Activated T-helper 17 cell treated with anti-CD3 and anti-CD28 coated beads, Interleukin-2, amount 50 U/mL, for 72 hours (primary cell): ENCODE measurements at places on chromosomes 4 and X.
A peak's percentile ranks its signal among the peaks of the same experiment; 100 is the strongest.

DNA sequence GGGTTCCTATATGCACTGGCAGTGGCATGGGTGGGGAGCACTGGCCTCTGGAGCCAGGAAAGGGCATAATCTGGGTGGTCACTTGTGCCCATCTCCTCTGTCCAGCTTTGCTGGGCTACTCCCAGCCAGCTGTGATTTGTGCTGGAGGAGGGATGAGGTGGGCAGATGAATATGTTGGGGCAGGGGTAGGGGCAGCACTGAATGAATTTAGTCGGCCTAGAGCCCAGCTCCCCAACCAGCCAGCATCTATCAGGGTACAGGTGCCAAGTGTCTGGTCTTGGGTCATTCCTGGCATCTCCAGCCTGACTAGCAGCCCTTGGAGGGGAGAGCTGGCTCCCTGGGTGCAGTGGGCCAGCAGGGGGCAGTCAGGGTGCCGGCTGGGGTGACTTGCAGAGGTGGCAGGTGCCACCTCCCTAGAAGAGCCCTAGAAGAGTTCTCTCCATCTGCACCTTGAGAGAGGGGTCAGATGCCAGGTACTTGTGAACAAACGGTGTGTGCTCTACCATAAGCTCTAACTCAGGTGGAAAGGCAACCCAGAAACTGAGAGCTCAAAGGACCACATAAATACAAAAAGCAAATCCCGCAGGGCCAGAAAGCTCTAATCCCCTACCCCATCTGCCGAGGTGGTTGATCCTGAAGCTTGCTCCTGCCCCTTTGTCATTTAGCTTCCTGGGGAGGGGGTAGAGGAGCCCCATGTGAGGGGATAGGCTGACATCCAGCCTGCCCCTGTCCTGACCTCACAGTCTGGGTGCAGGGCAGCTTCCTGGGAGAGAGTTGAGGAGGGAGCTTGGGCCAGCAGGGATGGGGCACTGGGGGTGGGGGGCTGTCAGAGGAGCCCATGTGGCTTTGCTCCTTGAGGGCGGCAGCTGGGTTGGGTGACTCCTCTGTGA, 2.2 kb downstream of the SORCS2 start:
- ATAC-seq, result no peak

DNA sequence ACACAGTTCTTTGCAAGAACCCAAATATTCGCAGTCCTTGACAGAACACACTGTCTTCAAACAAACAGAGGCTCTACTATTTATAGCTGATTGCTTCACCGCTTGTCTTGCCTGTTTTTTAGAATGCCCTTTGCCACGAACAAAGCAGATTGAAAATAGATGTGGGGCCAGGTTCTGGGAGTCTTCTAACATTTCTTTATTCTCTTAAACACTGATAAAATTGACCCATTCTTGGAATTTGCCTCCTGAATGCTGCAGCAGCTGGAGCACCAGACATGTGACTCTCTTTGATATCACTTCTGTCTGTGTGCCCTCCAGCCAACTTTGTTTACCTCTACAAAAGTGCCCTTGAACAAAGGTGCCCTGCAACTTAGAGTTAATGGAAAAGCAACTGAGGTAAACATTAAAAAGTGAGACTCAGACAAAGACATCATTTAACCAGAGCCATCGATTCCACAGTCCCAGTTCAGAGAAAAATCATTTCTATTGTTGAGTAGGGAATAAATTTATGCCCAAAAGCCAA, 64.2 kb upstream of the SPP1 start:
- ATAC-seq, result no peak

GRCh38 chr4:140069066-140069465, 84.9 kb downstream of the MAML3 start:
- ATAC-seq, result no peak

DNA sequence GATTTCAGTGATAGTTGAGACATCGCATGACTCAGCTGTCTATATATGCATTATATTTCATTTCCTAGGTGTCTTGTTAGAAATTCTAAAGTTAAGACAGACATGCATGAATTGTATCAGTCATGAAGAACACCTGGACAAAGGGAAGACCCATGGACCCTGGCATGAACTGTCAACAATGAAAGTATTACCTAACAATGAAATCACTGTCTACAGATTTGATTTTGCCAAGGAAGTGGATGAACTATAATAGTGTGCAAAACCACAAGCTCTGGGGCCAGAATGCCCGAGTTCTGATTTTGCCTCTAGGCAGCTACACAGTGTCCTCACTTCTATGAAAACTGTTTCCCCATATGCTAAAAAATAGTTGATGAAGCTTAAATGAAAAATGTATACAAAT, 386.1 kb downstream of the NLGN4X start:
- no peak for ATAC-seq

DNA sequence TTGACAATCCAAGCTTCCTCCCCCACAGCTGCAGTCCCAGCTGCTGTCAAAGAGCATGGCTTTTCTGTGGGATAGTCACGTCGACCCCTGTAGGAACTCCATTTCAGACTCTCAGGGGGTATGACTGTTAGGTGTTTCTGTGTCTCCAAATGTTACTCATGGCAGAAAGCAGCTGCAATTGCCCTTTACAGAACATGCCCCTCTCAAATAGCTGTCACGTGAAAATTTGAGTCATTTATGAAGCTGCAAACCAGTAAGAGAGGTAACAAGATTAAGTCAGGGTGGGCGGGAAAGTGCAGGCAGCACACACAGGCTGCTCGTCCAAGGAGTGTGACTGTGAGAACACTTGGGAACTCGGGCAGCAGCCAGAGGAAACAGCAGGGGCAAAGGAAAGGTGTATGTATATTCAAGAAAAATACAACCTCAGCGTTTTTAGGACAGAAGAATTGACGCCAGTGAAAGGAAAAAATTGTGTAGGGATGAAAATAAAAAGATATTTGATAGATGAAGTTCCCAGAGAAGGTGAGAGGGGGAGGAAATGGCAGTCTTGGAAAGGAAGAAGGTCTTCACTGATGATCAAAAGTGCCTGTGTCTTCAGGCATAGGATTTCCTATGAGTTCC, 66.5 kb upstream of the TMEM184C start:
- ATAC-seq, result peak; percentile 68

GRCh38 chr4:137676357-137676998, 144.2 kb upstream of the PCDH18 start:
- ATAC-seq, result no peak

- ATAC-seq, result peak; percentile 46
These were observed 4.8 kb upstream of the SH2D1A start for GRCh38 chrX:124341396-124342132.

GRCh38 chr4:8830611-8831200, 40.9 kb downstream of the HMX1 start:
- no peak for ATAC-seq

- ATAC-seq, result no peak
These were observed 51.6 kb upstream of the PDLIM5 start for GRCh38 chr4:94400191-94400590.

GRCh38 chrX:150547375-150548115, 20.9 kb upstream of the MTM1 start:
- peak; percentile 62 for ATAC-seq

DNA sequence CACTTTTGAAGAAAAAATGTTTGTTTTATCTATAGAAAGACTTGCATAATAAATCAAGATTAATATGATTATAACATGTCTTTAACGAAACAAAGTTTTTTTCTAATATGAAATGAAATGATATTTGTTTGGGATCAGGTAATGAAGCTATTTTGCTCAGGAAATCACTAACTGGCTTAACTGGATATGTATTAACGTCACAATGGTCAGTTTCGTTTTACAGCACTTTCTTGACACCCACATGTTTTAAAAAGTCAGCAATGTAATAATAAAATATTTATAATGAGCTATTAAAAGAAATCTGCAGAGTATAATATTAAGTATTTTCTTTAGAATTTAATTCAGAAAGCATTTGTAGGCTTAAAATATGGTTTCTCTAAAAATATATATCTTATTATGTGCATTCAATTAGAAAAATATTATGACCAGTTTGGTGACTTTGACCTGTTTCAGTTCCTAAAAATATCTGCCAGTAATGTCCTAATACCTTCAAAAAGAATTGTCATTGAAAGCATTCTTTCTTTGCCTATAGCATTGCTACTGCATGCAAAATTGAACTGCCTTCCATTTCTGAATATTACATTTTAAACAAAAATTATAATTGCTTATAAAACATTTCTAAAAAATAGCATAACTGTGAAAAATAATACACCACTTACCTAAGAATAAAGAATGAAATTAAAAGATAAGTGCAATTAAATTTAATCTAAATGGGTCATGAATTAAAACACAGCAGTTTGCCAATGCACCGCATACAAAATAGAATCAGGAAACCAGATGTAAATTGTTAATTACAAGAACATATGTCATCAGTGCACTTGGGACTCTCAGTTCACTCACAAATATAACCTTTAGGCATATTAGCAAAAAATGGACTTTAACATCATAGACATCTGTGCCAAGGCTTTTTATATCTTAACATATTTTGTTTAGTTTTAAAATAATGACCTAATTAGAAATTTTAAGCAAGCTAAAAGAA, 31.6 kb downstream of the TIGD2 start:
- no peak for ATAC-seq

DNA sequence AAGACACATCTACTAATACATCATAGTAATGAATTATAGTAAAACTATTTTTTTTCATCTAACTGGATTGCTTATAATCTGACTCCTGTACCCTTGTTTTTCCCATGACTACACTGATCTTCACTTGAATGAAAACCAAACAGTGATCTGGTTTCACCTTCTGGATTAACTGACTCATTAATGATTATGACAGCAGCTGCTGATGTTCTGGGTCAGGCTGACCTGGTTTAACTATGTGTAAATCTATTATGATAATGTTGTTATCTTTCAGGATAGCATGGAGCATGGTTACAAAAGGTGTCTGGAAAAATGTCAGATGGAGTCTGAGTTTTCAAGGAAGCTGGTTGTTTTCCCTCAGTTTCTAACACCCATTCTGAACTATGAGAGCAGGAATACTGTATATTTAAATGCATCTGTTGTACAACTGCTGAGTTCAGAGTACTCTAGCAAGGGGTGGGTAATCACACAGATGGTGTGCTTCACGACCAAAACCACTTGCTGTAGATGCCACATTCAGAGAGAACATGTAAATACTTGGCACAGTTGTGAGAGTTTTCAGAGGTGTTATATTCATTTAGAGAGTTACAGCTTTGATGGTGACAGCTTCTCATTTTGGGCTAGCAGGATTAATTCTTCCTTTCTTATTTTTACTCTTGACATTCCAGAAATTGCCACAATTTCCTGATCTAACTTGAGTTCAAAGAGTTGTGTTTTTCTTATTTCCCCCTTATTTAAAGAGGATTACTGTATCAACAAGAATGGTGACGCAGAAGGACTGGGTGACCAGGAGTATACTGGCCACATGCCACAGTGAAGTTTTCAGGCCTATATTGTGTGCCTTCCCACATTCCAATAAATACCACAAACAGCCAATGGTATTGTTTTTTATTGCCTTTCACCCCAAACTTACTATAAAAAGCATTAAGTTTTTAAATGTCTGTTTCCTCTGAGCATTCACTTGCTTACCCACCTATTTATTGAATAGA, 249.7 kb upstream of the TET2 start:
- peak; percentile 85 for ATAC-seq

DNA sequence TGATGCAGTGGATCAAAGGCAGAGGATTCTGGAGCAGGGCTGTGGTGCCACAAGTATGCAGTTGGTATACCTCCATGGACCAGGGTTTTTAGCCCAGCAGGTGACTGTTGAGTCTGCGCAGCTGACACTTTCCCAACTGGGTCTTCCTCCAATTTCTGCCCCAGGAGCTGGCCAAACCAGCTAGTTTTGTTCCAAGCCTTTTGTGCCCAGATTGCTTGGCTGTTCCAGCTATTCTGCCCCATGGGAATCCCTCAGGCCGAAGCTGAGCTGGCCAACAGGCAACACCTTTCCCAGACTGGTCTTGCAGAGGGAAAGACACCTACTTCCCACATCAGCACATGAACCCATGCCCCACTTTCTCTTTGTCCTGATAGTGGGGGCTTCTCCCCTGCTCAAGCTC, 22.8 kb upstream of the ANKRD17 start:
- ATAC-seq, result no peak

DNA sequence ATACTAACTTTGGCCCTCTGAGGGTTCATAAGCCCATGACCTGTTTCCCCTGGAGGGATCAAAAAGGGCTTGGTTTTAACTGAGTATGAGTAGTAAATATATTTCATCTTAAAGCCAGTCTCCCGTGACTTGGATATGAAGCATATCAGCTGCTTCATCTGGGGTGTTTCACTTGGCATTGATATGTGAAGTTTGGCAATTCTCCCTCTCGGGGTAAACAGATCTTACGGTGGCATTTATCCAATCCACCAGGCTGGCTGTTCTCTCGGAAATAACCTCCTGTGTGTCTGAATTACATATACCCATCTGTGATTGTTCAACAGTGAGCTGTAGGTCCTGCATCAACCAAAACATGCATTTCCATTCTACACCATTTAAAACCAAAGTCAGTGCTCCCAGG, 130.7 kb downstream of the ADAM29 start:
- ATAC-seq, result no peak

DNA sequence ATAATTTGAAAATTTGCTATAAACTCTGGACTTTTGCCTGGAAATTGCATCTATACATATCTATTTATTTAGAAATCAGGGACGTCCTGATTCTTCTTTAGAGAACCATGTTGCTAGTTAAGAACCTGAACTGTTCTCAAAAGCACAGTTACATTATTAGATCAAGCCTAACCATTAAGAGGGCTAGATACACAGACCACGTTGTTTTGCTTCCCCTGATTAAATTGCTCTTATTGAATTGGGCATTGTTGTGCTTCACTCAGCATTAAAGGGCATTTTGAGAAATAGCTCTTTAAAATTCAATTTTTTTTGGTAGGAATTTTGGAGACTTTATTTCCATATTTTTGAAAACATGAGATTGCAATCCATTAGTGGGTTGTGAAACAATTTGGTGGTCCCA, 44.4 kb downstream of the FIP1L1 start:
- ATAC-seq, result no peak

DNA sequence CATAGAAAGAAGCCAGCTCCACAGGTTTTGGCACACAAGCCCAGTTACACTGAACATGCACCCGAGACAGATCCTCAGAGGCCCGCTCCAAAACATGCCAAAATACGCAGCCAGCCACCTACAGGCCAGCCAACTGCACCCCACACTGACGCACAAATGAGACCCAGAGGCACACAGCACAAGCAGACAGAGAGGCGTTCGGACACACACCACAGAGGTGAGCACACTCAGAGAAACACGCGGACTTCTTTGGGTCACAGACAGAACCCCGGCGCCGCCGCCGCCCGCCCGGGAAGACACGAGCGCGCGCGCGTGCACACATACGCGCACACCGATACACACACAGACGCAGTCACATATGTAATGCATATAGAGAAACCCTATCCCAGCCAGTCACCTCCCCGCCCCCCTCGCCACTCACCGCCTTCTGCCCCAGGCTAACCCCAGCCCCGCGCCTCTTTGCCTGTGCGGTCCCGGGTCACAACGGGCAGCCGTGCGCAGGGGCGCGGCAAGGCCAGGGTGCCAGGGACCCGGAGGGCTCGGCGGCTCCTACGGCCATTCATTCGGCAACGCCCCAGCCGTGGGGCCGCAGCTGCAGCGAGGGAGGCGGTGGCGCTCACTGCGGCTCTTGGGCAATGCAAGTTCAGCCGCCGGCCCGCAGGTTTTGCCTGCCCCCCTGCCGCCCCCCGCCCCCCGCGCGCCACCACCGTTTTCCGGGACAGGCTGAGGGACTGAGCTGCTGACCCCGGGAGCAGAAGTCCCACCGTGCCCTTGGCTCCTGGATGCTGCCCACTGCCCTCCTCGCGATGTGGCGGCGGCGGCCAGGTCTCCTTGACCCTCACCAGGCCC, 553 bp downstream of the SEPTIN6 start:
- ATAC-seq, result peak; percentile 56
